Adipose tissue (tissue), 3 donors: ENCODE measurements at places on chromosomes 2 and 18. TPM values are rescaled to one million over a fixed set of nuclear protein-coding genes. Genes with fewer than 3 reads are reported as not detected.

Gene CREB1
- polyA plus RNA-seq = 10.8 TPM

Gene ZSWIM2
- not detected for polyA plus RNA-seq

Gene RUFY4
- 0.40 TPM for polyA plus RNA-seq

Gene CAPG
- polyA plus RNA-seq = 76.7 TPM

Gene POTEF
- polyA plus RNA-seq = not detected

Gene MROH2A
- polyA plus RNA-seq = 0.09 TPM

Gene BUB1
- polyA plus RNA-seq = 0.26 TPM

Gene ABCG5
- polyA plus RNA-seq = 0.03 TPM

Gene GNAL
- polyA plus RNA-seq = 2.4 TPM

Gene WNT10A
- polyA plus RNA-seq = not detected

Gene KIF5C
- 1.2 TPM for polyA plus RNA-seq

Gene CCDC93
- polyA plus RNA-seq = 7.4 TPM

Gene TNFAIP6
- polyA plus RNA-seq = 0.38 TPM

Gene ERICH2
- polyA plus RNA-seq = 1.5 TPM

Gene NEURL3
- polyA plus RNA-seq = 12.5 TPM

Gene CAVIN2
- 11.5 TPM for polyA plus RNA-seq

Gene TRIM54
- polyA plus RNA-seq = 1.3 TPM

Gene UNC80
- polyA plus RNA-seq = 0.01 TPM

Gene IKZF2
- polyA plus RNA-seq = 0.80 TPM

Gene HOXD13
- not detected for polyA plus RNA-seq

Gene MDH1B
- polyA plus RNA-seq = 0.55 TPM

Gene RAB27B
- 1.0 TPM for polyA plus RNA-seq

Gene ADD2
- polyA plus RNA-seq = 1.0 TPM

Gene ARHGAP25
- 13.4 TPM for polyA plus RNA-seq

Gene CABLES1
- 25.3 TPM for polyA plus RNA-seq

Gene SERPINB3
- not detected for polyA plus RNA-seq

Gene NABP1
- 5.0 TPM for polyA plus RNA-seq

Gene CHN1
- 3.0 TPM for polyA plus RNA-seq

Gene SIX3
- not detected for polyA plus RNA-seq

Gene ZNF521
- 11.4 TPM for polyA plus RNA-seq

Gene MYL12A
- polyA plus RNA-seq = 194 TPM

Gene RAB12
- 19.8 TPM for polyA plus RNA-seq

Gene LRP2
- 0.48 TPM for polyA plus RNA-seq

Gene COL6A3
- polyA plus RNA-seq = 66.2 TPM

Gene CTLA4
- 0.22 TPM for polyA plus RNA-seq

Gene KCNF1
- polyA plus RNA-seq = 0.03 TPM

Gene LRRTM1
- 0.12 TPM for polyA plus RNA-seq

Gene CHAC2
- polyA plus RNA-seq = 4.3 TPM

Gene SGPP2
- polyA plus RNA-seq = 0.11 TPM

Gene TNS1
- polyA plus RNA-seq = 245 TPM

Gene SH3RF3
- 1.2 TPM for polyA plus RNA-seq

Gene SPHKAP
- 0.01 TPM for polyA plus RNA-seq

Gene ASIC4
- polyA plus RNA-seq = 0.11 TPM
